ENCODE measurements at places on chromosomes 5 and 9. TPM values are rescaled to one million over a fixed set of nuclear protein-coding genes. Genes with fewer than 3 reads are reported as not detected.

The SIL1 gene
- 43.4 TPM for total RNA-seq

The FOXD1 gene
- total RNA-seq: not detected

The ADRA1B gene
- 2.5 TPM for total RNA-seq

The AGXT2 gene
- total RNA-seq: not detected

The FAM163B gene
- 1.6 TPM for total RNA-seq

The PCDHA4 gene
- 0.14 TPM for total RNA-seq

The HTR4 gene
- total RNA-seq: 7.6 TPM

The FAF2 gene
- 25.2 TPM for total RNA-seq

The ANXA2R gene
- total RNA-seq: 1.9 TPM

The ANXA6 gene
- 238 TPM for total RNA-seq

The OSMR gene
- 24.0 TPM for total RNA-seq

The INSL4 gene
- total RNA-seq: not detected

The GAS1 gene
- total RNA-seq: 27.8 TPM

The SLC1A3 gene
- total RNA-seq: 44.5 TPM

The NEURL1B gene
- total RNA-seq: 18.5 TPM

Data from right cardiac atrium (tissue), 5 donors.